ENCODE measurements at places on chromosomes 2 and 18.

DNA sequence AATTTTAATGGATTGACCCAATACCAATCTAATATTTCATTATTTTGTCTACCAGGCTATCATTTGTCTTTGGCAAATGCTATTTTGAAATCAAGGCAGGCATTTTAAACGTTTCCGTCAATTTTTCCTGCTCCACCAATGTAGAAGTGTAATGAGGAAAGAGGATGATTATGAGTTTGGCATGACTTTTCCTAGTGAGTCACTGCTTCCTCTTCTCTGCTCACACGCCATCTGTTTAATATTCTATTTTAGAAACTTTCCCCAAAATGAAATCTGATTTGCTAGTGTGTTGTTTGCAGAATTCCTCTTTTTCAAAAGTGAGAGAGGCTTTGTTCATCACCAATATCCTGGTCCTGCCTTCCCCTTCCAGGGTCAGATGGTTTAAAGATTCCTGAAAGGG lies 42.5 kb upstream of the PID1 start:
- DNase-seq, result no peak

GRCh38 chr18:5317186-5317585 lies 21.7 kb upstream of the ZBTB14 start:
- DNase-seq, result peak; percentile 7

- DNase-seq, result no peak
These were observed 230.6 kb upstream of the EPAS1 start for GRCh38 chr2:46066601-46067000.

DNA sequence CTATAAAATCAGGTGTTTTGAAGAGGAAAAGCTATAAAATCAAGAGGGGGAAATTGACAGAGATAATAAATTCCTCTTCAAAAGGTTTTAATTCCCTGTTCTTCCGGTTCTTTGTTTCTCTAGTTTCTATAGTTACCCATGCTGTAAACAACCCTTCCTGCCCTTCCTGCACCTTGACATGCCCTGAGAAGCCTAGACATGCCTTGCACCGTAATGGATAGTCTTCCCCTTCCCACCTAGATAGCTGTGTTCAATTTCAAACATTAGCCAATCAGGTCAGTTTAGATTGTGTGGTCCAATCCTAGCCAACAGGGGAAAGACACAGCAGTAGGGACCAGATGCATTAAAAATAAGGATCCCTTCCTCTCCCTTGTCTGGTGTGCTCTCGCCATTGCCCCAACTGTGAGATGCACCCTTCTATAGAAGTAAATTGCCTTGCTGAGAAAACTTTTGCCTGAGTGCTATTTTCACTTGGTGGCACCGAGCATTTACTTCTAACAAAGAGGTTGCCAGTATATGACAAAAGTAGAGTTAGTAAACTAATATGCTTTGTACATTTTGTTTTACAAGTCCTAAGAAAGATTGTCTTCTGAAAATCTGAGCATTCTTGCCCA lies 27.1 kb downstream of the SULT1C4 start:
- DNase-seq, result no peak

- DNase-seq, result peak; percentile 83
These were observed 460.7 kb downstream of the MTX2 start for GRCh38 chr2:176729706-176730569.

DNA sequence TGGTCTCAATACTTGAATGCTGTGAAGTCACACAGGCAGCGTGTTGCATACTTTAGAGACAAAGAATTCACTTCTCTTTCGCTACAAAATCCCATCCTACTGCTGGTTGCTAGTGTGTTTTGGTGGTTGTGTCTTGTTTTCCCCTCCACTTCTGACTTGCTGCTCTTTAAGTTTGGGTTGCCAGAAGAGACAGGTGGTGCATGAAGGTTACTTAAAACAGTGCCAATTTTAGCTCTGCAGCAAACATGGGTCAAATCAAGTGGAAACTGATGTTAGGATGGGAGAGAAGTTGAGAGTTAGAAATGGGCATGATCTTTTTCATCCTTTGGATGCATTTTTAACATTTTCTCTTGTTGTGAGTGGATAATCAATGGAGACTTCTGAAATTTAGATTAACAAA lies 136.2 kb upstream of the KCNH7 start:
- no peak for DNase-seq
